ENCODE measurements at places on chromosomes 12 and 14. TPM values are rescaled to one million over a fixed set of nuclear protein-coding genes. Genes with fewer than 3 reads are reported as not detected.
A peak's percentile ranks its signal among the peaks of the same experiment; 100 is the strongest.

- DNase-seq, result no peak
- H3K36me3 ChIP-seq, result peaks cover 85% of the 10 kb centered on the region
- no peak overlapping the region for H3K4me3 ChIP-seq
- H3K27me3 ChIP-seq, result no peaks in the 10 kb centered on the region
These were observed 24.7 kb downstream of the RNF34 start for GRCh38 chr12:121424624-121424975.

- H3K4me1 ChIP-seq, result no peaks in the 10 kb centered on the region
- no peaks in the 10 kb centered on the region for H3K36me3 ChIP-seq
- no peak for DNase-seq
- no peak overlapping the region for H3K4me3 ChIP-seq
- no peak overlapping the region for H3K27ac ChIP-seq
- H3K27me3 ChIP-seq, result no peaks in the 10 kb centered on the region
These were observed 272.6 kb downstream of the FOXG1 start for GRCh38 chr14:29039171-29039570.

DNA sequence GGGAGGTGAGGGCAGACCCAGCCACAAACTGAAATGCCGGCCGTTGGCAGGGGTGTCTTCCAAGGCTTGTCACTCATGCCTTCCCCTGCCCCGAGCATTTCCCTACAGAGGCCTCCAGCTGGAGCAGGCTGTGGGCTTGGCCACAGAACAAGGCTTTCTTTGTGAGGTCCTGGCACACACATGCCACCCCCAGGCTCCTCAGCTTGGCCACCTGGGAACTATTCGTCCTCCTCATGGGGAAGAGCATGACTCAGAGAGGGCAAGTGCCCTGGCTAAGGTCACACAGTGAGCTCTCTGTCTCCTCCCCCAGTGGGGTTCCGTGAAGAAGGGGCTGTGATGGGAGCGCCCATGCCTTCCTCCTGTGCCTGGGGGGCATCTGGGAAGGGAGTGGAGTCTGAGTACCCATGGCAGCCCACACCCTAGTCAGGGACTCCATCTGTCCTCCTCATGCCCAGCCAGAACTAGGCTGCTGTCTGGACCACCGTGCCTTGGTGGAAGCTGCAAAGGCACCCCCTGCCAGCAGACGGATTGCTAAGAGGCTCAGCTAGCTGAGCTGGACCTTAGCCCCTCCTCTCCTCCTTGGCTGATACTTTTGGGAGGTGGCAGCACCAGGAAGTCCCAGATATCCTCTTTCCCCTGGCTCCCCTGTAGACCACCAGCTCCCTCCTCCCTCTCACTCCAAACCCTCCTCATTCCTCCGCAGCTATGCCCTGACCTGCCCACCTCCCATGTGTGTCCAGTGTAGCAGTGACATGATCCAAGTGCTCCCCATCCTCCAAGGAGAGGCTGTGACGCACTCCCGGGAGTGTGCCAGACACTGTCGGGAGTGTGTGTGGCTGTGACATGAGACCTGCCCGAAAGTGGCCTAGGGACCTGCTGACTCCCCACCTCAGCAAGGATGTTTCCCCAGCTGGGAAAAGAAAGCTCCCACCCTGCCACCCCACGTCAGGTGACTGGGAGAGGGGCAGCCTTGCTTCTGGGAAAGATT is 21.4 kb downstream of the ABCB9 start:
- H3K27ac ChIP-seq, result peak overlapping the region; percentile 63
- H3K36me3 ChIP-seq, result no peaks in the 10 kb centered on the region
- H3K4me1 ChIP-seq, result peaks cover 50% of the 10 kb centered on the region
- H3K4me3 ChIP-seq, result no peak overlapping the region
- DNase-seq, result no peak

DNA sequence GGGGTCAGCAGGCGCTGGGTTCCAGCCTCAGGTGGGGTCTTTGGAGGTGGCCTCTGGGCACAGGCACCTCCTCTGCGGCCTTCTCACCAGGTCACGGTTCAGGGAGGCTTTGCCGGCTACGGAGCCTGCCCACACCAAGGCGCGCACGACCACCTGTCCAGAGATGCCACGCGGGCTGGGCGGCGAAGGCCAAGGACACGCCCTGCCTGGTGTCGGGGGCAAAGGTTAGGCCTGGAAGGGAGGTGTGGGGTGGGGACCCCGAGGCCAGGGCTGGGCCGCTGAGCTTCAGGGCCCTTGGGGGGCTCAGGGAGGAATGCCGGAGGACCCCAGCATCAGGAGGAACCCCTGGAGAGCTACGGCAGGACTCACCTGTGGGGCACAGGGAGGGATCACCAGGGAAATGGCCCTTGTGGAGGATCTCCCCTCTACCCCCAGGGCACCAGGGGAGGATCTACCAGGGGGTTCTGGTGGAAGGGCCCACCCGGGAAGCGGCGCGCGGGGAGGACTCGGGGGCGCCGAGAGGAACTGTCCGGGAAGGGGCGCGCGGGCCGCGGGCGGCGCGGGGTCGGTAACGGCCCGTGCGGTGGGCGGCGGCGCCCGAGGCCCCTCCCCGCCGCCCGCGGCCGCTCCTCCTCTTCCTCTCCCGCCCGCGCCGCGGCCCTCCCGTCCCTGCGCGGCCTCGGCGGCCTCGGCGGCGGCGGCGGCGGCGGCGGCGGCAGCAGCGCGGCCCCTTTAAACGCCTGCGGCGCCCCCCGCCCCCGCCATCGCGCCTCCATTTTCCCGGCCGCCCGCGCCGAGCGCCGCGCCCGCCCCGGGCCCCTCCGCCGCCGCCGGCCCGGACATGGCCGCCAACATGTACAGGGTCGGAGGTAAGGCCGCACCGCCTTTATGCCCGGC is at the start of gene MTA1:
Gene MTA1 (plus strand): TSS at position 633 of the 897 bp plus-strand sequence. CDS start 209 bp downstream, at position 842.
- no peaks in the 10 kb centered on the region for H3K36me3 ChIP-seq
- H3K4me1 ChIP-seq, result peaks cover 47% of the 10 kb centered on the region
- no peak for DNase-seq
- no peaks in the 10 kb centered on the region for H3K27me3 ChIP-seq

NPAS3 gene
- total RNA-seq, result 0.17 TPM

LTBR gene
- total RNA-seq, result 165 TPM

TM9SF1 gene
- total RNA-seq, result 51.5 TPM

All from suprapubic skin (tissue), 4 donors.